Mesothelial cell of epicardium (in vitro differentiated cells): ENCODE measurements at places on chromosomes 1 and 21.

DNA sequence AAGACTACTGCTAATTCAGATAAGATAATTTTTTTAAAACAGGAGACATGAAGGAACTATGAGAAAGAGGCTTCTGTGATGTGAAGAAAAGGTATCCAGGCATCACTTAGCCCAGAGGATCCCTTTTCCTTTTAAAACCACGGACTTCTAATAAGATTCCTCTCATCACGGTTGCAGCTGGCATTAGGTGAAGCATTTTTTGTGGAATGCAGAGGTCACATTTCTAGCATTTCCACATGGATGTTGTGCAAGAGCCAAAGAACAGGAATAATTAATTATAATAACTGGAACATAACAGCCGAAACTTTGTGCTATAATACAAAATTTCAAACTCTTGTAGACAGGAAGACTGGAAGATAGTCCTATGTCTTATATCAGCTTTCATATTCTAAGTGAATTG is 27.6 kb downstream of the CYP2J2 start:
- no peak for DNase-seq

GRCh38 chr1:51519865-51520699 is 1.0 kb upstream of the EPS15 start:
- DNase-seq, result no peak

- DNase-seq, result no peak
These were observed 202.3 kb upstream of the CACYBP start for GRCh38 chr1:174797398-174797797.

DNA sequence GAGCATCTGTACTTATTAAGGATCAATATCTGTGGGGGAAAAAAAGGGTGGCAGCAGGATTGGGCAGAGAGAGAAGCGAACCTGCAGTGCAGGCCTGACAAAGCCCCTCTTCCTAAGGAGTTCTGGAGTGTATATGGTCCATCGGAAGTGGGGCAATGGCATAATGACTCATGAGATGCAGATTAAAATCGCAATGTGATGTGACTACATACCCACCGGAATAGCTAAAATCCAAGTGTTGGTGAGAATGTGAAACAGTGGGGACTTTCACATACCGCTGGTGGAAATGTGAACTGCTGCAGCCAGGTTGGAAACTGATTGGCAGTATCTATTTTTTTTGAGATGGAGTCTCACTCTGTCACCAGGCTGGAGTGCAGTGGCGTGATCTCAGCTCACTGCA is 8.2 kb upstream of the CREG1 start:
- no peak for DNase-seq

DNA sequence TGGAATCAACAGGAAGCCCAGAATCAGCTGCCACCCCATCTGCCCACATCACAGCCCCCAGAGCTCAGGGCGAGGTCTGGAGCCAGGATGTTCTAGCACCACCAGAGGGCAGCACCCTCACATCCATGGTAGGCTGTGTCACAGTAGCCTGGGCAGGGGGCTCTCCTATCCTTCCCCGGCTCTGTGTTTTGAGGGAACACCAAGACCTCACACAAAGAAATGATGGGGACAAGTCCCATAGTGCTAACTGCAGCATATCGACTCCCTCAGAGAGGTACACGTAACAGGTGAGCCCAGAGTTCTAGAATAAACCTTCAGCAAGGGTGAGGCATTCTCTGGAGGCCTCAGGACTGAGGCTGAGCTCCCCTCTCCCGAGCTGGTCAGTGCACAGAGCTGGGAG is 2.3 kb upstream of the KCNC4 start:
- DNase-seq, result peak; percentile 82

GRCh38 chr1:246420300-246420699 is 86.8 kb downstream of the SMYD3 start:
- no peak for DNase-seq
